ENCODE measurements at places on chromosomes 5 and 9. TPM values are rescaled to one million over a fixed set of nuclear protein-coding genes. Genes with fewer than 3 reads are reported as not detected.

- H3K4me3 ChIP-seq: no peak overlapping the region
- DNase-seq: no peak
- H3K4me1 ChIP-seq: peaks cover 49% of the 10 kb centered on the region
- H3K27me3 ChIP-seq: no peaks in the 10 kb centered on the region
- H3K36me3 ChIP-seq: no peaks in the 10 kb centered on the region
Observed at GRCh38 chr5:151159649-151160373, 2.2 kb upstream of the ANXA6 start.

- DNase-seq: no peak
- H3K27me3 ChIP-seq: no peaks in the 10 kb centered on the region
- no peaks in the 10 kb centered on the region for H3K4me1 ChIP-seq
Observed at GRCh38 chr5:122707796-122708195, 67.1 kb upstream of the SNX2 start.

GRCh38 chr5:35294976-35295375 is 64.7 kb upstream of the PRLR start:
- DNase-seq: no peak
- no peaks in the 10 kb centered on the region for H3K36me3 ChIP-seq
- no peaks in the 10 kb centered on the region for H3K4me1 ChIP-seq
- H3K4me3 ChIP-seq: no peak overlapping the region
- H3K27ac ChIP-seq: no peak overlapping the region

GDA gene
- total RNA-seq: not detected

FAM151B gene
- 1.6 TPM for total RNA-seq

ITGA1 gene
- total RNA-seq: 195 TPM
